Omental fat pad (tissue), 4 donors: ENCODE measurements at places on chromosomes 2 and 18.

DNA sequence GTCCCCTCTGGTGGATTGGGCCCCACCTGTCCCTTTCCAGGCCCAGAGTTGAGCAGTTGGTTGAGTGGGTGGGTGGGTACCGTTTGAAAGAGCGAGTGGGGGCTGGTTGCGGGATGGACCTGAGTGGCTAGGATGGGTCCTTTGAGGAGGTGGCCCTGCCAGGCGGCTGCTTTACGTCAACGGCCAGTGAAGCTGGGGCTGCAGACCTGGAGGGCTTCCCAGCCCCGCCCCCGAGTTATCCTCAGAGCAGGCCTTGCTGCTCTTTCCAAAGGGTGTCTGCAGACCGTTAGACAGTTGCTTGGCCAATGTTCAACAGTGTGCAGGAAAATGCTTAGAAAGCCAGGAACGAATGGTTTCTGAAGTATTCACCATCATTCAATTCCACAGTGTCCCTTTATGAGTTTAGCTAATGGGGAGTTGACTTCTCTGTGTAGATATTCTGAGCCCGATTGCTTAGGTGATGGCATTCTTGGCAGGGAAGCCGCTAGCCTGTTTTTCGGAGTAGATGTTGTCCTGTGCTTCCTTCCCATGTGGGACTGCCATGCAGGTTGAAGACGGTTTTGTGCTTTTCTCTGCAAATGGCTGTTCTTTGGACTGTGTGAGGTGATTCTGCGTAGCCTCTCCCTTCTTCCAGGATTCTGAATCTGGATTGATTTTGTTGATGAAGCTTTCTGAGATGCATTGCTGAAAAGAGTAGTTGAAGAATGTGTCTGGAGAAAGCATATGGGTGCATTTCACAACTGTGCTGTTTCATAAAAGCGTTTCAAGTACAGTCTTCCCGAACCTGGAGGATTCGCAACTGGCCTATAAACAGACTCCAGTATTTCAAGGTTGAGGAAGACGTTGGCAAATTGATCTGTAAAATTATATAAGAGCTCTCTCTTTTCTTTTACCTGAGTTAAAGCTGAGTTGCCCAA lies 45.8 kb downstream of the LDLRAD4 start:
- DNase-seq: no peak

- no peak for DNase-seq
Measured at GRCh38 chr2:182115258-182115657, 129.6 kb downstream of the PPP1R1C start.

DNA sequence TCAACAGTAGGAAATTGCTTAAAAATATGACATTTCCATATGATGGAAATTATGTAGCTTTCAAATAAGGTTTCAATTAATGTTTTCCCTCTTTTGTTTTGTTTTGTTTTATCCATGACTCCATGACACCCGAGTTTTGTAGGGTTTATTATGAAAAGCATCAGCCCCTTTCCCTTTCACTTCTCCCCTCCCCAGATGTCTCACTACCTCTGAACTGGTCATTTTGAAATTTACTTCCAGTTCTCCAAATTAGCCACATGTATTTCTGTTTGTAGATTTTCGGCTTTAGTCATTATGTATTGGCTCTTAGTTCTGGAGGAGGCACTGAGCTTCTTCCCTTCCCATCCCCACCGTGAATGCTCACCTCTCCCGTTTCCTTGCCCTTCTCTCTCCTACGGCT lies 18.6 kb upstream of the VPS4B start:
- no peak for DNase-seq

- DNase-seq: no peak
Measured at GRCh38 chr2:46502291-46502885, 23.0 kb downstream of the TMEM247 start.

DNA sequence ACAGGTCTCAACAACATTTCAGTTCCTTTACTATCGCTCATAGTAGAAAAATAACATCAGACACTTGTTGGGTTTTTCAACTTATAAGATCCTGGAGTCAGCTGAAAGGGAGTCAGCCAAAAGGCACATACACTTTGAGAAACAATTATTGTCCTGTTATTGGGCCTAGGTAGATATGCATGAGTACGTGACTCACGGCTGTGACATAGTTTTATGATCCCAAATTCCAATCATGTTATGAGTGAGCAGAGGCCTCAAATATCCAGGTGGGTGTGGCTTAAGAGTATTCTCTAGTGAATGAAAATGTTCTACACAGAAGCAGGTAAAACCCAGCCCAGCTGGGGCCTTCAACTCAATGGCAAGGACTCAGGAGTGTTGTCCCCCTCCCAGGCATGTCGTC lies 27.2 kb downstream of the SERPINB8 start:
- DNase-seq: no peak

- DNase-seq: no peak
Measured at GRCh38 chr18:76412010-76412817, 82.8 kb downstream of the ZNF516 start.

GRCh38 chr18:26574958-26575864 lies 26.9 kb upstream of the KCTD1 start:
- no peak for DNase-seq

DNA sequence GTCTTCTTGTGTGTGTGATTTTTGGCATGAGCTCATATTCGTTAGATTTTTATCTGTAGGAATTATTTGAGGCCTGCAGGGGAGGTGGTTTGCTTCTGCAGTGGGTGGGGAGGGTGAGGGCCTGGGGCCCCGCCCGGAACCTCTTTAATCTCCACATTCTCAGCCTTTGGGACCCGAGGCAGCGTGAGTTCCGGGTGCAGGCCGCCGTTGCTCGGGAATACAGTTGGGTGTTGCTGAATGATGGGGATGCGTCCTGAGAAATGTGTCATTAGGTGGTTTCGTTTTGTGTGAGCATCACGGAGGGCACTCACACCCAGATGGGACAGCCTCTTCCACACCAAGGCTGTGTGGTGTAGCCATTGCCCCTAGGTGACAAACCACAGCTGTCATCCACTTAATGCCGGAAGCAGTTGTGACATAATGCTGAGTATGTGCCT lies 13.7 kb upstream of the GAL3ST2 start:
- DNase-seq: no peak

DNA sequence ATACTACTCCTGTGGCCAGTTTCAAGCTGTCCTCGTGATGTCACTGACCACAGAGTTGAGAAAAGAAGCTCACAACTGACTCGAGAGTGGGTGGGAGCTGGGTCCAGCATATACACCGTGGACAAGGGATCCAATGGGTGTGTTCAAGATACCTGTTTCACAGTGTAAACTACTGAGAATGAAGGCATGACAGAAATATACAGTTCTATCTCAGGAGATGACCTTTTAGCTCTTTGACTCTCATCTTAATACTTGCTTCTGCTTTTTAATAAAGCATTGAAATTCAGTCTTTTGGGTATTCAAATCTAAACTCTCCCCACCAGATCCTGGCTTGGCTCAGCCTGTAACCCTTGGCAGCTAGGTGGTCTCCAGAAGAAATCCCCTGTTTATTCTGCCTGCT lies 130.1 kb downstream of the MAP2 start:
- DNase-seq: no peak

GRCh38 chr2:15731213-15731888 lies 139.7 kb downstream of the DDX1 start:
- DNase-seq: no peak

DNA sequence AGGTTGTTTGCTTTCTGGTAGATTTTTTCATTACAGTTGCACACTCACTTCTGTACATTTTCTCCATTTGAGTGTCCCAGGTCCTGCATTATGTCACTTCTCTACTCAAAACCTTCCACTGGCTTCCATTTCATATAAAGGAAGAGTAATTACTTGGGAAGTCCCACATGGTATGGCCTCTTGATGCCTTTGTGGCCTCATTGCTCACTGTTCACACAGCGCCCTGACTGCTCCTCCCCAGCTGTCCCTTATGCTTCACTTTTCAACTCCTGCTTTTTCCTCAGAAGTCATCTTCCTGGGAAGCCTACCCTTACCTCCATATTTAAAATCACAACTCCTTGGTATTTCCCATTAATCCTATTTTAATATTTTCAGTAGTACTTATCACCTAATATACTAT lies 24.7 kb downstream of the GULP1 start:
- no peak for DNase-seq

DNA sequence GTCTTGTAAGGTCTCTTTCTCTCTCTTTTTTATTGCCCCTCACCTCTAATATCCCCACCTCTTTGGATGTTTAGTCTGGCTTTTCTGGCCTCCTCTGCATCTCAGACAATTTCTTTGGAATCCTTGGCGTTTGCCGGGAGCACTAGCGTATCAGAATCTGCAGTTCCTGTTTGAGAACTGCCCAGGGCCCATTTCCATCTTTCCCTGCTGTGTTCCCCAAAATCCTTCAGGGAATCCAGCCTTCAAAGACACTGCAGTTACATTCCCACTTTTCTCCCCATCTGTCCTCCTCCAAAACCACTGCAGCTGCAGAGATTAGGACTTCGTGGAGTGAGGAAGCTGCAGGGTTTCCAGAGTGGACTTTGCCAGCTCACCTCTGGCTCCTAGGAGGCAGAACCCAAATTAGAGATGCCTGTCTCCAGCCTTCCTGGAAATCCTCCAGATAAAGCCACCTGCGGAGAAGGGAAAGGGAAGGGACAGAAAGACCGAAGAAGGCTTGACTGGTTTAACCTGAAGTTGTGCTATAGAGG lies 2.7 kb downstream of the VSNL1 start:
- DNase-seq: no peak

DNA sequence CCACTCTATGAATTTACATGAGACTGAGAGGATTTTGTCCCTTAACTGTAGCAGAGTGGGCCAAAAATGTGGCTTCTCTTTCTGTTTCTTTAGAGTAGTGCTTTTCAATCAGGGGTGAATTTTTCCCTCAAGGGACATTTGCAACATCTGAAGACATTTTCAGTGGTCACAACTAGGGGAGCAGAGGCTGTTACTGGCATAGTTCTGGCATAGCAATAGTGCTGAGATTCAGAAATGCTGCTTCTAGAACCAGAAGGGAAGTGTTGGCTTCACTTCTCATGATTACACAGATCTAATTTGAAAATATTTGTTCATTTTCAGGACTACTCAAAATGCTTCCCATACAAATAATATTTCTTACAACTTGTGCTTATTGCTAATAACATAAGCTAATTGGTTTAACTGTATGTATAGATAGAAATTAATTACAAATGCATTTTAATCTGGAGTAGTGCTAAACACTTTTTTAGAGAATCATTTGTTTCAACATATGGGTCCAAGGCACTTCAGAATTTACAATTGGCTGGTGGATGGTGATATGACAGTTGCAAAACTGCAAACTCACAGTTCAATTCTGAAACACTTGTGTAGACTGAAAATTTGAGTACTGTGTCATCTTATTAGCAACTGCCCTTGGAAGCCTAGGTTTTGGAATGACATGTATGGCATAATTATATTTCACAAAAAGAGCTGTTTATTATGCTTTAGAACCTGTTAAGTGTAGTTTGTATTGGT lies 526.7 kb downstream of the THSD7B start:
- no peak for DNase-seq

- no peak for DNase-seq
Measured at GRCh38 chr2:220708366-220708765, 863.7 kb downstream of the EPHA4 start.

GRCh38 chr2:159807183-159808031 lies 9.4 kb upstream of the CD302 start:
- DNase-seq: no peak

DNA sequence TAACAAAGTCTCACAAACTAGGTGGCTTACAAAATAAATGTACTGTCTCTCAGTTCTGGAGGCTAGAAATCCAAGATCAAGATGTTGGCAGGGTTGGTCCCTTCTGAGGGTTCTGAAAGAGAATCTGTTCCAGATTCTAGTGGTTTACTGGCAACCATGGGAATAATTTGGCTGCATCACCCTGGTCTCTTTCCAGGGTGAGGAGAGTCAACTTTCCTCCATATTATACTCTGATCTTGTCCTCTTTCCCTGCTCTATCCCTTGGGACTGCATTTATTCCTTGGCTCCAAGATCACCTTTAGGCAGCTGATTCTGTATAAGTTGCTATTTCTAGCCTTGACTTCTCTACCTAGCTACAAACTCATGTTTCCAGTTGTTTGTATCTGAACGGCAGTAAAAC lies 35.2 kb downstream of the SLC40A1 start:
- DNase-seq: no peak

- no peak for DNase-seq
Measured at GRCh38 chr2:205752296-205752820, 70.1 kb downstream of the NRP2 start.

GRCh38 chr2:46339676-46340459 lies 42.7 kb downstream of the EPAS1 start:
- DNase-seq: no peak
